A673 (cell line): ENCODE measurements at places on chromosomes 7 and 10.

DNA sequence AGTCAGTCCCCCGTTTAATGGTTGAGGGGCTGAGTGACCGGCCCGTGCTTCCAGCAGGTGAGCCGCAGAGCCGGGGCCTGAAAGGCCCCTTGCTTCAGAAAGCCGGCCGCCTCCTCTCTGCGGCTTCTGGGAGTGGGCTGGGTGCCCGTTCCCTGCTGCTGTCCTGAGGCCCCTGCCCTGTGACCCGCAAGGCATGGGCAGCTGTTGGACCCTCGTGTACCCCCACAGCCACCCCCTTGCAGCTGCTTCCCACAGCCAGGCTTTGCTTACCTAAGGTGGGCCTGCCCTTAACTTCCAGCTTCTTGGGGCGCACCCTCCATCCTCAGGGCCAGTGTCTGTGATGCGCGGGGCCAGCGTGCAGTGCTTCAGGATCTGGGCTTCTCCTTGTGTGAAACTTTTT, 26.6 kb downstream of the PFKFB3 start:
- no peak for DNase-seq

DNA sequence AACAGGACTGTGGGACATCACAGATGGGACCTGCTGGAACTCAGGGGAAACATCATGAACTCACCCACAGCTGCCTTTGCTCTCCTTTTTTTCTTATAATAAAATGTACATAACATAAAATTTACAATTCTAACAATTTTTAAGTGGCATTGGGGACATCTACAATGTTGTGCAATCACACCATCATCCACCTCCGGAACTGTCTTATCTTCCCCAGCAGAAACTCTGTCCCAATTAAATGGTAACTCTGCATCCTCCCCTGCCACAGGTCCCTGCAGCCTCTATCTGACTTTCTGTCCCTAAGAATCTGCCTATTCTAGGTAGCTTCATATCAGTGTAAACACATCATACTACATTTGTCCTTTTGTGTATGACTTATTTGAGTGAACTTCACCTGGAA, 19.4 kb upstream of the TMEM72 start:
- DNase-seq, result no peak

GRCh38 chr10:3425716-3426115, 253.1 kb upstream of the PITRM1 start:
- DNase-seq, result peak; percentile 61

GRCh38 chr10:79052291-79053080, 16.3 kb upstream of the ZMIZ1 start:
- DNase-seq, result peak; percentile 50

DNA sequence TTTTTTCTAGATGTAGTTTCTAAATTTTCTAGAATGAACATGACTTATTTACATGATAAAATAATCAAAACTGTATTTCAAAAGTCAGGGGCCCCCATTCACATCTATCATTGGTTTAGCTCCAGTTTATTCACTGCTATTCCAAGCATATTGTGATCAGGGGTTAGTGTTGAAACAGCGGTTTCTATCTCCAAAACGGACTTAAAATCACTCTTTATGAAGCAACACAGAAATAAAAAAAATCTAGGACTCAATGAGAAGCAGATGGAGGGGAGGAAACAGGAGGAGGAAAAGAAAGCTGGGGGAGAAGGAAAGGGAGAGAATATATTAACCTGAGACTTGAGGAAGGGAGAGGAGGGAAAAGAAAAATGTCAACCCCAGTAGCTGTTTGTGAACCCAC, 14.8 kb upstream of the CH25H start:
- DNase-seq, result no peak

- DNase-seq, result no peak
These were observed 10.4 kb downstream of the RALA start for GRCh38 chr7:39633563-39634477.

DNA sequence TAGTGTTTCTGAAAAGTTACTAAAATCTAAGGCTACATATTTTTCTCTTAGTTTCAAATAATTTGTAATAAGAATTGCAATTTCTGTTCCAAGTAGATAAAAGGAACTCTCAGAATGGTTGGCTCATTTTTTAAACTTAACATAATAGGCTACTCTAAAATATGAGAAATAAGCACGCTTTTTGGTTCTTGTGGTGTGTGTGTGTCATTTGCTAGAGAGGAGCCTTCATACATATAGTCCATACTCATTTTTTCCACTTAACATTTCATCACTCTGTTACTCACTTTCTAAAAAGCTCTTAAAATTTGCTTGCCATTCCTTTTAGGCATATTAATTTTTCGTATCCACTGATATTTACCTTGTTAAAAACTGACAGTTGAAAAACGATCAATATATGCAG, 74.0 kb upstream of the VWDE start:
- DNase-seq, result no peak

GRCh38 chr7:31853380-31853779, 166.4 kb downstream of the PPP1R17 start:
- DNase-seq, result no peak

GRCh38 chr7:131238347-131238931, 89.2 kb upstream of the MKLN1 start:
- no peak for DNase-seq
